ENCODE measurements at places on chromosomes 7 and 10.

DNA sequence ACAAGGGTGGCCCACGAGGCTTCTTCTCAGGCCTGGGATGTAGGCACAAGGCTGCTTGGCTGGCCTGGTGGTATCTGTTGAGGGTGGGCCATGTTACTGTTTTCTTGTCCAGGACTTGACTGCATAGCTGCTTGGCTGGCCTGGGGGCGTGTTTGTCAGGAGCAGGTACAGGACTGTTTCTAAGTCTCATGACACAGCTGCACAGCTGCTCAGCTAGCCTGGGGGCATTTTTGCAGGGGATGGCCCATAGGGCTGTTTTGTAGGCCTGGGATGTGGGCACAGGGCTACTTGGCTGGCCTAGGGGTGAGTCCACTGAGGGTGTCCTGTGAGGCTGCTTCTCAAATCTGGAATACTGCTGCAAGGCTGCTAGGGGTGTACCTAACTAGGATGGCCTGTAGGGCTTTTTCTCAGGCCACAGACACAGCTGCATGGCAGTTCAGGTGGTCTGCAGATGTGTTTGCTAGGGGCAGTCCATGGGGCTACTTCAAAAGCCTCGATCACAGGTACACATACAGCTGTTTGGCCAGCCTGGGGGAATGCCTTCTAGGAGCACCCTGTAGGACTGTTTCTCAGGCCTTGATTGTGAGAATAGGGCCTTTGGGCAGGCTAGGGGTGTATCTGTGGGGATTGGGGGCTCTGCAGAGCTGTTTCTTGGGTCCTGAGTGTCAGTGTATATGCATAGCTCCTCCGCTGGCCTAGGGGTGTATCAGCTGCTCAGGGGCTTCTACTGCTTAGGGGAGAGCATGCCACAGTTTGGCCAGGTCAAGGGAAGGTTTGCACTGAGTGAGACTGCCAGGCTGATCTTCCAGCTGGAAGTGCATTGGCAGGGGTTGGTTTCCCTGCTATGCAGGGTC lies 26.6 kb upstream of the PLA2G12B start:
- DNase-seq, result no peak

GRCh38 chr7:35379481-35379880 lies 125.6 kb upstream of the TBX20 start:
- DNase-seq, result no peak

DNA sequence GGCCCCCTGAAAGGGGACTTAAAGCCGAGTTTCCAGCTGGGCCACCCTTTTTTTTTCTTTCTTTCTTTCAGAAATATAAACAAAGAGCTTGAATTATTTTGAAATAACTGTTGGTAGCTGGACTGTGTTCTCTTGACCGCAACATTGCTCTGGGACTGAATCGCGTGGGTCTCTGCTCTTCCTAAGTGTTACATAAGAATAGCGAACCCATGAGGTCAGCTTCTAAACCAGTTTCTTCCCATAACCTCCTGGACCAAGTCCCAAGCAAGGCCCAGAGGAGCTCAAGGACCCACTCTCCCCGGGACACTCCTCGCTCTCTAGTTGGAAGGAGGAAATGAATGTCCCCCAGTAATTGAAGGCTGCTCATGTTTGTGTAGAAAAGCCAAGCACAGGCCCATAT lies 91.1 kb downstream of the CXCL12 start:
- DNase-seq, result no peak

DNA sequence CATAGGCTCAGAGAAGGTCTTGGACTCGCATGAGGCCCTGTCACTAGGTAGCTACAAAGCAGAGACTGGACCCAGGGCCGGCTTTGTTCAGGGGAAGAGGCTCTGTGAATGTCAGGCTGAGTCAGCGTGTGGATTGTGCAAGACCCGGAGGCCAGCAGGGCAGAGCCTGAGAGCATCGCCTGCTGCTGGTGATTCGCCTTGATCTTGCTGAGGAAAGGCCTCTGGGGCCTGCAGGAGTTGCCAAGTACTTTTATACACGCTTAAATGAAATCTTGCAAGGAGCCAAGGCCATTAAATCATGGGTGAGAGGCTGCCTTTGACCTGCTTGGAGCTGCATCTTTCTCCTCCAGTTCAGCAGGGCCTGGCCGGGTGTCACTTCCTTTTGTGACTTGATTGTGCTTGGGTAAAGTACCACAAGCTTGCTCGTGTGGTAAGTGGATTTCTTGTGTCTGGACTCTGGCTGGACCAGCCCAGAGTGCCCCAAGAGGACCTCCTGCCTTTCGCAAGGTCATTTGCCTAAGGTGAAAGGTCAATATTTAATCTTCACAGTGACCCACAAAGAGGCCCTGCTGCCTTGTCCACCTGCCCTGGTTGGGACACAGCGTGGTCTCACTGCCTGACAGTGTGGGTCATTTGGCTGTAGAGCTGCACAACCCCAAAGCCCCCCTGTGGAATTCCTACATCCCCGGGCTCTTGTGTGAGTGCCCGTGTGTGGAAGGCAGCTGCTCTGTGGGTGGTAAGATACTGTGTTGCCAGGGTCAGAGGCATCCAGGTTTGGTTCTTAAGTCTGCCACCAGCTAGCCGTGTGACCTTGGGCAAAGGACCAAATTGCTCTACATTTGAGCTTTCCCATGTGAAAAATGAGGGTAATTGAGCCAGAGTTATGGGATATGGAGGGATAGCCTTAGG lies 38.6 kb upstream of the SH2D4B start:
- DNase-seq, result peak; percentile 81

DNA sequence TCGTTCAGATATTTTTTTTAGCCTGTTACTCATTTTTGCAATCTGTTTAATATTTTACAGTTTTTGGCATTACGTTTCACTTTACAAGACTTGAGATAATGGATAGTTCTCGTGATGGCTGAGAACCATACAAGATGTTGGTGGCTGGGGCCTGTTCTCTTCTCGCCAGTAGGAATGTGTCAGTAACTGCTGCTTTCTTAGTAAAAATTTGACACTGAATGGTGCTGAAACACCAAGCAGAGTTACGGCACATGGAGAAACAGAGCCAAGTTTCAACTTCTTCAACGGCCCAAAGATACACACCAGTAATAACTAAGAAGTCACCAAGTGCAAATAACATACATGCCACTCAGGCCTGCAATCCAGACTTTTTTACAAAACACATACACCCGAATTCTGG lies 130.4 kb downstream of the NRP1 start:
- DNase-seq, result no peak

- DNase-seq, result no peak
These were observed 339.7 kb downstream of the ACTR3B start for GRCh38 chr7:153099235-153099634.

DNA sequence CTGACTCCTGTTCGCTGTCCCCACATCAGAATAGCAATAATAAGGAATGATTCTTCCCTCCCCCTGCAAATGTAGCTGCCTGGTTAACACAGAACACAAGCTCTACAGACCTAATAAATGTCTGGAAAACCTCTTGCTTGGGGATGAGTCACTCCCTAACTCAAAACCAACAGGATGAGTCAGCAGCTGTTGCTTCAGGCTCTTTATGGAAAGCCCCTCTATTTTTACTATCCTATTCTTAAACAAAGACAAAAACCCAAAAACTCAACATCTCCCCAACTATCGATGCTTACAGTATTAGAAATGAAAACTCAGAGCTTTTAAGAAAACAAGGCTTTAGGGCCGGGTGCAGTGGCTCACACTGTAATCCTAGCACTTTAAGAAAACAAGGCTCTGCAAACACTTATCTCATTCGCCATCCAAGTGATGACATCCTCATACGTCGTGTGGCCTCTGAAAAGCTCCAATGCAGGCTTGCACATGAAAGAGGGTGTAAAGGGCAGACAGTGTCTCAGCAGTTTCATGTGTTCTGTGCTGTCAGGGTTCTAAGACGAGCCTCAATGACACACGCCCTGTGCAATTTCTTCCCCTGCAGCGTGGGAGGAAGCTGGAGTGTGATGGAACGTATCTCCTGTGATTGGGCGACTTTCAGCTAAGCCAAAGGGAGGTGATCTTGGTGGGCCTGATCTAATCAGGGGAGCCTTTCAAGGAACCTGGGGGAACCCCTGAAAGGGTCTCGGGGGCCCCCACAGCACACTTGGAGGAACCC lies 70.1 kb downstream of the AMZ1 start:
- peak; percentile 71 for DNase-seq

GRCh38 chr7:18425838-18426445 lies 69.6 kb upstream of the HDAC9 start:
- no peak for DNase-seq

DNA sequence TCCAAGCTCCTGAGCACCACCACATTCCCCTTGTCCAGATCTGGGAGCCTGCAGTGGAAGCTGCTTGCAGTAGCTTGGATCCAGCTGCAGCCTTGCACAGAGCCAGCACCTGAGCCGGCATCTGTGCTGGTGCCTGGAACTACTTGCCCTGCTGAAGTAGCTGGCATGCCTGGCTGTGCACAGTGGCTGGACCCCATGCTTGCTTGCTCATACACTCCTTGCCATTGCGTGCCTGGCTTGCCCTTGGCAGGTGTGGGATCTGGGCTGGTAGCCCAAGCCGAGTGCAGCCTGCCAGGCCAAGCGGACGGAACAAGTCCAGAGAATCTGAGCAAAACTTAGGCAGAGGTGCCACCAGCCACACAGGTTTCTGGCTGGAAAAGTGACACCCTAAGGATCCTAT lies 759.9 kb downstream of the IPMK start:
- DNase-seq, result no peak

GRCh38 chr7:136878878-136879277 lies 10.4 kb downstream of the CHRM2 start:
- DNase-seq, result no peak

DNA sequence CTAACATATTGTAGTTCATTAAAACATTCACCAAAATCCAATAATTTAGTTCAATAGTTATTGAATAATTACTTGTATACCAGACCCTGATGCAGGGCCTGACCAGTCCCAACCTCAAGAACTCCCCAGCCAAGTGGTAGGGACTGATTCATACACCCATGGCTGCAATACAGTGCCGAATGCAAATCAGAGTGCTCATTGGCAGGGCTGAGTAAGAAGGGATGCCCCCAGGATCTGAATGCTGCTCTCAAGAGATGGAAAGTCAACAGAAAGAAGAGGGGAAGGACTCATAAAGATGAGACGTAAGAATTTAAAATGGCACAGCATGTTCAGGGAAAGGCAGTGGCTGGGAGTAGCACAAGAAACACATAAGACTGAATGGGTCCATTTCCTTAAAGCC lies 29.9 kb downstream of the ZNF438 start:
- DNase-seq, result no peak

DNA sequence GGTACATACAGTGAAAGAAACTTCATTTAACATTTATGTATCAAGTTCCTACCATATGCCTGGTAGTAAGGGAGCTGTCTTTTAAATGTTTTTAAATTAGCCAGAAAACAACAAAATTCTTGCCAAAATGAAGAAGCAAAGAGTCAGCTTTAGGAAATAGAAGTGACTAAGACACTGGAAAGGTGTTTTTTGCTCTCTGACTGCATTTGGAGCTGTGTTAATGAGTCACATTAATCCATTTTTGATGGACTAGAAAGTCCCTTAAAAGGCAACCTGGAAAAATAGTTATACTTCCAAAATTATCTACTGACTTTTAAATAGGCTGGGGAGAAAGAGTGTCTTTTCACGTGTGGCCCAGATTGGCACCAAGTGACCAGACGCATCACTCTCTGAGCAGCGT lies 3.9 kb upstream of the COL17A1 start:
- no peak for DNase-seq

- no peak for DNase-seq
These were observed 58.1 kb downstream of the PODXL start for GRCh38 chr7:131498237-131498885.

GRCh38 chr7:133789974-133790373 lies 337.2 kb upstream of the LRGUK start:
- no peak for DNase-seq

DNA sequence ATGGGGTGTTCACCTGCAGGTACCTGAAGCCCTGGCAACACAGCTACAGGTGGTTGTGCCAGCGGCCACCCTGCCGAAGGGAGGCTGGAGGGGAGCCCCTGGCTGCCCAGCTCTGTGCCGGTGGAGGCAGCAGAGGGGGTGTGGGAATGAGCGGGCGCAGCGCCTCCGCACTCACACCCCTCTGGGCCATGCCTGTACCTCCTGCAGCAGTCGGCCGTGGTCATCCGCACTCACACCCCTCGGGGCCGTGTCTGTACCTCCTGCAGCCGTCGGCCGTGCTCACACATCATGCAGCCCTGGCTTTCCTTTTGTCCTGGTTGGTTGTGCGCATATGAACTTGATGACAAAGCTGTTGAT lies 1.7 kb downstream of the ZNF511 start:
- DNase-seq, result no peak

DNA sequence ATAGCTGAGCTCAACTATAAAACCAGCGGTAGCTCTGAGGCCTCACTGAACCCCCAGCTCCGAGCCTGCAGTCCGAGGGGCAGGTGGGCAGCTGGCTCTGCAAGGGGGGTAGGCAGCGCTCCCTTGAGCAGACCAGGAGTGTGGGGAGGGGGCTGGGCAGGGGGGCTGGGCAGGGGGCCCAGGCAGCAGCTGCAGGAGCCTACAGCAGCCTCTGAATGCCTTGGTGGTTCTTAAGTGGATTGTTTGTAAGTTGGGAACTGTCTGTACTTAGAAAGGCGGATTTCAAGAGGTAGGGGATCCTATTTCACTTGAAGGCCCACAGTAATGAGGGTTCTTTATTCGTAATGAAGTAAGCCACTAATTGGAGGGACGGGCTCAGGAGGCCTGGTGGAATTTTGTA lies 72.3 kb downstream of the ICA1 start:
- no peak for DNase-seq

- DNase-seq, result no peak
These were observed 3.5 kb upstream of the BPGM start for GRCh38 chr7:134643131-134643530.

GRCh38 chr10:118203461-118203860 lies 138.7 kb downstream of the FAM204A start:
- no peak for DNase-seq

GRCh38 chr7:11570922-11571550 lies 261.0 kb downstream of the THSD7A start:
- no peak for DNase-seq

DNA sequence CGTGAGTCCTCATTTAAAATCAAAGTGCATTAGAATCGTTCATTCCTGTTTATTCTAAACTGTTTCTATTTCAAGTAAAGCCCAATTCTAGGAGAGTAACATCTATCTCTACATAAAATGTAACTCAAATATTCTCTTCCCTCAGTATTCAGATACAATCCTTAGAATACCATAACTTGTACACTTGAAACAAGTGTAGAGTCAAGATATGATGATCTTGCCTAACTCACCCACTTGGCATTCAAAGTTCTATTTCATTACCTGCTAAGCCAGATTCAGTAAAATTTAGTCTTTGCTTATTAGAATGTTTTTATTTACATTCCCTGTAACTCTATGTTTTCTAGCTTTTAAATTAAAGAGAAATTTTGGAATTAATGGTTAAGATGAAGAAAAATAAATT lies 31.6 kb downstream of the PRPS1L1 start:
- no peak for DNase-seq

DNA sequence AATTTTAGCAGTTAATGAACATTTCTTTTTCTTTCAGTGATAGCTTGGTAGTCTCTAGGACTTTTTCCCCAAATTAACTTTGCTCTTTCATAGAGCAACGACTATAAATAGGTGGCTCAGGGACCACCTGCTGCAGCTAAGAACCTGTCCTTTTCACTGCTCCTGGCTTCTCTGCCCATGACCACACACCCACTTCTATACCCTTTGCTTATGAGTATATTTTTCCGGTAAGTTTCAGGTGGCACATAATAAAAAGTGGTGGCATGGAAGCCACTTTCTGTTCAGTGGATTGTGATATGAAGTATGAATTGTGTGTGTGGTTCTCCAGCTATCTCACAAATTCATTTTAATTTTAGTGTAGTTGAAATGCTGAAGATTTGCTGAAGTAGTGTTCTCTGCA lies 1.2 kb downstream of the ING3 start:
- DNase-seq, result peak; percentile 9

GRCh38 chr7:44801890-44802289 lies 5.4 kb downstream of the PPIA start:
- no peak for DNase-seq

All from CD4-positive, alpha-beta T cell treated with Interleukin-4 for 1 hour (primary cell).